ENCODE measurements at places on chromosomes 13 and 19. TPM values are rescaled to one million over a fixed set of nuclear protein-coding genes. Genes with fewer than 3 reads are reported as not detected.

DNA sequence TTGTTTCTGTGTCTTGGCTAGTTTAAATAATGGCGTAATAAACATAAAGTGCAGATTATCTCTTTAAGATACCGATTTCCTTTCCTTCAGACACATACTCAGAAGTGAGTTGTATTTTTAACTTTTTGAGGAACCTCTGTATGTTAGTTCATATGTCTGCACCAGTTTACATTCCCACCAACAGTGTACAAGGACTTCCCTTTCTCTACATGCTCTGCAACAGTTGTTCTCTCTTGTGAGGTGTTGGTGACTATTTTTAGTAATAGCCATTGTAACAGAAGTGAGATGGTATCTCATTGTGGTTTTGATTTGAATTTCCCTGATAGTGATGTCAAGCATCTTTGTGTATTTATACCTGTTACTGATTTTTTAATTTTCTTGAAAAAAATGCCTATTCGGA is 418.6 kb downstream of the UQCRFS1 start:
- H3K27me3 ChIP-seq = peaks cover 81% of the 10 kb centered on the region
- peaks cover 4% of the 10 kb centered on the region for H3K4me1 ChIP-seq
- peak overlapping the region; percentile 43 for H3K4me3 ChIP-seq
- no peaks in the 10 kb centered on the region for H3K36me3 ChIP-seq
- no peak overlapping the region for H3K27ac ChIP-seq
- no peak for DNase-seq

GRCh38 chr19:55750715-55751114 is 8.2 kb upstream of the RFPL4A start:
- DNase-seq = no peak
- no peaks in the 10 kb centered on the region for H3K27me3 ChIP-seq
- no peak overlapping the region for H3K4me3 ChIP-seq
- H3K4me1 ChIP-seq = no peaks in the 10 kb centered on the region
- no peak overlapping the region for H3K27ac ChIP-seq

DNA sequence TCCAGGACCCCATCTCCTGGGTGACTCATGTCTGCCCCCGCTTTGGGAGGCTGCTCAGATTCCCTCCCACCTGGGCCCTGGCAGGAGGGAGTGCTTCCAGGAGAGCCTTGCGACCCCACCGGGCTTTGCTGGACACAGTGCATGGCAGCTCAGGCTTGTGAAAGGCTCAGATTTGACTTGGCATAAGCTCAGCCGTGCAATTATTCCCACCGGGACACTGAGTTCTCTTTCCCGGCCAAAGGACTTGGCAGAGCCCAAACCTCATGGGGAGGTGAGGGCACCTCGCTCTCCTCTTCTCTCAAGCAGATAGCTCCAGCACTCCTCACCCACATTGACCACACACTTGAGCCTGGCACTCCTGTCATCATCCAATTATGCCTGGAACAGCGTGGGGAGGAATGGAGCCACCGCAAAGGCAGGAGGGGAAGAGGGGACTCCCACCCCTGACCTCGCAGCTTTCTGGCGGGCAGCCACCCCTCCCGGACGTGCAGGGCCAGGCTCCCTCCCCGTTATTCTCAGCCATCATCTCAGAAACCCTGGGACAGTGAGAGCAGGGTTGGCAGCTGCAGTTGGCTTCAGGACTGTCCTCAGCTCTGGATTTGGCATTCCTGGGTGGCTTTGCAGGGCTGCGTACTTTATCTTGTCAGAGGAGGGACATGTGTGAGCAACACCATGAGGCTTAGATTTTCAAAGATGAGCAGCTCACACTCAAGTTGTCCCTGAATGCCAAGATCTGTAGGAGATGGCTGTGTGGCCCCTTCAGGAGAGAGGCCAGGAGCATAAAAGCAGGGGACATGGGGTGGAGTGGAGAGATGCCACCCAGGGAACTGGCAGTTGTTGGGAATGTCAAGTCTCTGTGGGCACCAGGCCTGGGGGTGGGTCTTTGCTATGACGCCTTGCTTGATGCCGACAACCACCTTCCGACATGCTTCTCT is 306.2 kb downstream of the TEX29 start:
- no peak for DNase-seq
- peaks cover 19% of the 10 kb centered on the region for H3K4me1 ChIP-seq
- H3K27ac ChIP-seq = peak overlapping the region; percentile 57
- H3K4me3 ChIP-seq = no peak overlapping the region
- peaks cover 2% of the 10 kb centered on the region for H3K27me3 ChIP-seq

DNA sequence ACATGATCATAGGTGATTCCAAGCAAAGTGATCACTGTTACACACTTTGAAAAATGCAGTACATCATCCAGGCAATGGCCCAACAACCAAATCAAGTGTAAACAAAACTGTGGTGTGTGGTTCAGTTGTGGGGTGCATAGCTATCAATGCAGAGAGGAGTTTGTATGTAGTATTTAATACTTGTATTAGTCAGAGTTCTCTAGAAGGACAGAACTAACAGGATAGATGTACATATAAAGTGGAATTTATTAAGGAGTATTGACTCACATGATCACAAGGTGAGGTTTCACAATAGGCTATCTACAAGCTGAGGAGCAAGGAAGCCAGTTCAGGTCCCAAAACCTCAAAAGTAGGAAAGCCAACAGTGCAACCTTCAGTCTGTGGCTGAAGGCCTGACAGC is 249.3 kb upstream of the HTR2A start:
- no peak for DNase-seq
- H3K4me1 ChIP-seq = peaks cover 19% of the 10 kb centered on the region
- no peak overlapping the region for H3K27ac ChIP-seq
- no peaks in the 10 kb centered on the region for H3K36me3 ChIP-seq

DNA sequence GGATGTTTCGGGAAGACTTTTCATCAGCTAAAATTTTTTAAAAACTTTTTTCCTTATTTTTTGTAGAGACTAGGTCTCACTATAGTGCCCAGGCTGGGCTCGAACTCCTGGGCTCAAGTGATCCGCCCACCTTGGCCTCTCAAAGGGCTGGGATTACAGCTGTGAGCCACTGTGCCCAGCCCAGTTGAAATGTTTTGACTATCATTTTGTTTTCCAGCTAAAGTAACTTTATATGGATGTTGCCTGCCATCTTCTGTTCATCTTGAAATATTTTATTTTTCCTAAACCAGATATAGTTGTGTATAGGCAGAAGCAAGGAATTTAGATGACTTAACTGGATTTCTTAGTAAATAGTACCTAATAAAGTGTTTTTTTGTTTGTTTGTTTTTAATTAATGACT is 7.0 kb downstream of the CAB39L start:
- no peak overlapping the region for H3K27ac ChIP-seq
- no peaks in the 10 kb centered on the region for H3K36me3 ChIP-seq
- no peak overlapping the region for H3K4me3 ChIP-seq
- no peaks in the 10 kb centered on the region for H3K27me3 ChIP-seq
- DNase-seq = no peak

- H3K27ac ChIP-seq = peak within 1 kb of the TSS; percentile 96
- peak; percentile 71 for DNase-seq
- H3K4me1 ChIP-seq = peaks cover 23% of the 10 kb centered on the region
- no peaks in the 10 kb centered on the region for H3K27me3 ChIP-seq
- H3K36me3 ChIP-seq = peaks cover 4% of the 10 kb centered on the region
These were observed at the start of gene ZNF358 for GRCh38 chr19:7515645-7516151. Gene ZNF358, plus strand, starts transcription at chr19:7516103. Its CDS starts 3,140 bp downstream, at chr19:7519243.

DNA sequence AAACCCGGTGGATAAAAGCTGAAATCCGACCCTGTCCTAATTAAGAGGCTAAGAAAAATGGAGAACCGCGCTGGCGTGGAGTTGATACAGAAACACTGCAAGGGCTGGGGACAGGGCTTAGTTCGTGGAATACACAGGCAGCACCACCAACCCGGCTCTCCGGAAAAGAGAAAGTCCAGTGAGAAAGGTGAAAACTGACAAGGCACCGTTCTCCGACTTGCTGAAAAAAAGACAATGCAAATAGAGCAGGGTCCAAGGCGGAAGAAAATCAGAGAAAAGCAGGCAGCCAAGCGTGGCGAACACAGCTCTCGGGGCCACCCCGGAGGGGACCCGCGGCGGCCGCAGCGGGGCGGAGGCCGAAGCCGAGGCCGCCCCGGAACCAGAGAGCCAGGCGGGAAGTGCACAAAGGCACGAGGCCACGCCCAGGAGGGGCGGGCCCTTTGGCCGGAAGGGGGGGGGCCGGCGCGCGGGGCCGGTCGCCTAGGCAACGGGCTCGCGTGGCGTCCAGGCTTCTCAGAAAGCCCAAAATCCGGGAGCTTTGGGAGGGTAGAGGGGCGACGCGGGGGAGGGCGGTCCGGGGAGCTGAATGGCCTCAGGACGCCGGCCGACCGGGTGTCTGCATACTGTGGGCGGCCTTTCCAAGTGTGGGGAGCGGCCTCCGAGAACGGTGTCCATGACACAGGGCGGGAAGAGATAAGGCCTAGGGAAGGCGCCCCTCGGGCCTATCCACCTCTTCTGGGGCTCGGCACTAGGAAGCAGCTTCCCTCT is 1.2 kb upstream of the ING1 start:
- H3K36me3 ChIP-seq = peaks cover 6% of the 10 kb centered on the region
- peak; percentile 76 for DNase-seq
- peak overlapping the region; percentile 97 for H3K4me3 ChIP-seq
- H3K27ac ChIP-seq = peak overlapping the region; percentile 100
- peaks cover 35% of the 10 kb centered on the region for H3K4me1 ChIP-seq

GRCh38 chr19:1807695-1808394 is 4.2 kb downstream of the ATP8B3 start:
- H3K36me3 ChIP-seq = no peaks in the 10 kb centered on the region
- peaks cover 11% of the 10 kb centered on the region for H3K27me3 ChIP-seq
- peaks cover 6% of the 10 kb centered on the region for H3K4me1 ChIP-seq

GRCh38 chr13:70034286-70034685 is 73.3 kb upstream of the ATXN8OS start:
- H3K36me3 ChIP-seq = no peaks in the 10 kb centered on the region
- H3K27me3 ChIP-seq = no peaks in the 10 kb centered on the region
- no peak overlapping the region for H3K4me3 ChIP-seq
- DNase-seq = no peak
- H3K27ac ChIP-seq = no peak overlapping the region
- no peaks in the 10 kb centered on the region for H3K4me1 ChIP-seq

GRCh38 chr19:55552206-55552605 is 6.9 kb upstream of the SBK3 start:
- peaks cover 29% of the 10 kb centered on the region for H3K4me1 ChIP-seq
- H3K36me3 ChIP-seq = no peaks in the 10 kb centered on the region
- DNase-seq = no peak
- no peak overlapping the region for H3K27ac ChIP-seq
- H3K27me3 ChIP-seq = peaks cover 34% of the 10 kb centered on the region

DNA sequence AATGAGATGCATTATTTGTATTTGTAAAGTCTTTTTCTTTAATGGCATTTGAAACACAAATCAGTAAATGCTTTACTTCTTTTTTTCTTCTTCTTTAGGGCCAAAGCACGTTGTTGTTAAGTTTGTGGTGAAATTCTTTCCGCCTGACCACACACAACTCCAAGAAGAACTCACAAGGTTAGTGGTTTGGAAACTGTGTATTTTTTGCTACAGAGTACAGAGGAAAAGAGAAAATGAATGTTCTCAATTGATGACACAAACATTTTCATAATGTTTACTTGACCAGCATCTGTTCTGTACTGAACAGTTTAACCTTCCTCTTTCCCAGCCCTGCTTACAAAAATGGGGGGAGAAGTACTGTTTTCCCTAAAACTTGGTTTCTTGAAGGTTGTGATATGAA is 190.9 kb upstream of the RNF113B start:
- H3K27me3 ChIP-seq = no peaks in the 10 kb centered on the region
- H3K36me3 ChIP-seq = peaks cover 30% of the 10 kb centered on the region
- H3K27ac ChIP-seq = no peak overlapping the region
- no peak overlapping the region for H3K4me3 ChIP-seq
- peaks cover 58% of the 10 kb centered on the region for H3K4me1 ChIP-seq
- no peak for DNase-seq

DNA sequence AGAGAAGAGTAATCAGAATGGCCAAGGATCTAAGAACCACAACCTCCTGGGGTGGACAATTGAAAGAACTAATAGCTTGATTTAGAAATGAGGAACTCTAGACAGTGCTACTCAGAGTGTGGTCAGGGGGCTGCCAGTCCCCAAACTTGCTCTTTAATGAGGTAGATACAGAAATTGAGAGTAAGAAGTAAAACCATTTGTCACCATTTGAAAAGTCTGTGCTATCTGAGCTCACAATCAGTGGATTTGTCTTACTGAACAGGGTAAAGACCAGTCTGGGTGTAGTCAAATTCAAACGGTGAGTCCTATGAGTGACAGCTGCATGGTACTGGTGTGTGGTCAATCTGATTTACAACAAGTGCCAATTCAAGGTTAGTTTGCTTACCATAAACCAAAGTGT is 118.9 kb downstream of the KL start:
- peaks cover 8% of the 10 kb centered on the region for H3K4me1 ChIP-seq
- no peak for DNase-seq
- peaks cover 19% of the 10 kb centered on the region for H3K36me3 ChIP-seq

DNA sequence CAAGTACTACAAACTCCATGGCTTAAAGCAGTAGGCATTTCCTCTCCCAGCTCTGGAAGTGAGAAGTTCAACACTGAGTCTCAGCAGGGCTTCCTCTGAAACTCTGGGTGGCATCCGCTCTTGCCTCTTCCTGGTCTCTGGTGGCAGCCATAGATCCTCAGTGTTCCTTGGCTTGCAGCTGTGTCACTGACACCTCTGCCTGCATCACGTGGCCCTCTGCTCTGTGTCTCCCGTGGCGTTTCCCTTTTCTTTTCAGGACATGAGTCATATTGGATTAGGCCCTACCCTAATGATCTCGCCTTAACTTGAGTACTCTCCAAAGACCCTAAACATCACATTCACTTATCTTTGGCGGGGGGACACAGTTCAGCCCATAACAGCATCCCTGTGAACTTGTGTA is 466.7 kb downstream of the MYO16 start:
- DNase-seq = no peak
- H3K36me3 ChIP-seq = peaks cover 3% of the 10 kb centered on the region
- H3K27ac ChIP-seq = no peak overlapping the region
- H3K4me1 ChIP-seq = peaks cover 9% of the 10 kb centered on the region
- no peaks in the 10 kb centered on the region for H3K27me3 ChIP-seq

GRCh38 chr13:99389520-99390304 is 82.5 kb upstream of the GPR183 start:
- peak overlapping the region; percentile 9 for H3K4me3 ChIP-seq
- no peaks in the 10 kb centered on the region for H3K4me1 ChIP-seq
- peaks cover 6% of the 10 kb centered on the region for H3K36me3 ChIP-seq
- H3K27me3 ChIP-seq = no peaks in the 10 kb centered on the region
- H3K27ac ChIP-seq = no peak overlapping the region
- no peak for DNase-seq

GRCh38 chr19:51696606-51697005 is 3.5 kb downstream of the SPACA6 start:
- no peak overlapping the region for H3K4me3 ChIP-seq
- no peak for DNase-seq
- H3K36me3 ChIP-seq = peaks cover 4% of the 10 kb centered on the region
- H3K27ac ChIP-seq = no peak overlapping the region
- H3K27me3 ChIP-seq = peaks cover 27% of the 10 kb centered on the region

GRCh38 chr13:52830946-52831345 is 17.5 kb downstream of the PCDH8 start:
- H3K4me1 ChIP-seq = peaks cover 16% of the 10 kb centered on the region
- H3K27me3 ChIP-seq = peaks cover 7% of the 10 kb centered on the region
- H3K36me3 ChIP-seq = no peaks in the 10 kb centered on the region
- H3K4me3 ChIP-seq = no peak overlapping the region

The CACNG6 gene
- total RNA-seq = 0.77 TPM

The ZNF790 gene
- 11.3 TPM for total RNA-seq

The SMIM17 gene
- total RNA-seq = 0.89 TPM

The PTGER1 gene
- total RNA-seq = 0.40 TPM

The RNF17 gene
- not detected for total RNA-seq

The TARM1 gene
- not detected for total RNA-seq

The SMIM44 gene
- not detected for total RNA-seq
